ENCODE measurements at places on chromosomes 13 and 19.

DNA sequence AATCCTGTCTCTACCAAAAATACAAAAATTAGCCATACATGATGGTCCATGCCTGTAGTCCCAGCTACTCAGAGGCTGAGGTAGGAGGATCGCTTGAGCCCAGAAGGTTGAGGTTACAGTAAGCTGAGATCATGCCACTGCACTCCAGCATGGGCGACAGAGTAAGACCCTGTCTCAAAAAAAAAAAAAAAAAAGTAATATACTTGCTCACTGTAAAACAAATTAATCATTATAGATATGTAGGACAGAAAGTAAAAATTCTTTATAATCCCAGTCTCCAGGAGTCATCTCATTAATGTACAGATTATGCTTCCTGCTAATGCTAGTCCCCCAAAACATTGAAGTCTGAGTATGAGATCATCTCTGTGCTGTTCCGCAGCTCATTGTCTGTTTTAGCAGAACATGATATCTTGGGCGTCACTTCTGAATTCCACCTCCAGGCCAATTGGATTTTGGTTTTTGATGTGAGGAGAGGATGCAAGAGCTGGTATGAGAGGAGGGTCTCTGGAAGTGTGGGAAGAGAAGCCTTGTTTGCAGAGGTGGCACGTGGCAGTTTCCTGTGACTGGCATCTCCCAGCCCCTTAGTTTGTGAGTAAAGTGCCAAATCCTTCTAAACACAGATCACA is 75.4 kb upstream of the NPAS1 start:
- no peak for DNase-seq

DNA sequence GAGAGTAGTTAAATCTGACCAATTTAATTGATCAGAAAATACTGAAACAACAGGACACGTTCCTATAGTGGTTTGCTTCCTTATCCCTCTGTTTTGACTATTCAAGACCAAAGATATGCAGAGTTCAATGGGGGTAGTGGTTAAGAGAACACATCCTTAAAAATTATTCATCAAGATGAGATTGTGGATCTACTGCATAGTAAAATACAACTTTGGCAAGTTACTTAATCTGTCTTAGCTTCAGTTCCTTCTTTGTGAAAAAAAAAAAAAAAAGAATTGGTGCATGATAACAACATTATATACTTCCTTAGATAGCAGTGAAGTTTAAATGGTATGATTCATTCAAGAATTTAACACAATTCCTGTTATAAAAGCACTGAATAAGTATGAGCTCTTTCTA is 552.1 kb downstream of the DCT start:
- no peak for DNase-seq

- no peak for DNase-seq
These were observed 25.3 kb upstream of the SLC46A3 start for GRCh38 chr13:28744091-28744536.

DNA sequence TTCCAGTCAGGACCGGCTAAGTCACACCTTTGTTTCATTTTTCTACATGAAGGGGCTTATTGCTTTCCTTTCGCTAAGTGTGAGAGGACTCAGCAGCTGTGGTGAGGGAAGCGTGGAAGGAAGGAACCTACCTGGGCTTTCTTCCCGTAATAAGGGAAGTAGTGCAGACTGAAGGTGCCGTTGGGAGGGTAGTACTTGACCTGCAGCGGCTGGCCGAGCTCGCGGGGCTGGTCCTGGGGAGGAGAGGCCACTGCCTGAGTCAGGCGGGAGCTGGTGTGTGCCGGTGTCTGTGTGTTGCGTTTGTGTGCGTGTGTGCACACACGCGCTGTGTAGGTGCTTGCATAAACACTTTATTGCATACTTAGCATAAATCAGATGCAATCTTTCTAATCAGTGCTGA is 7.7 kb downstream of the ATP4B start:
- DNase-seq = no peak

- no peak for DNase-seq
These were observed 8.9 kb downstream of the NDUFB7 start for GRCh38 chr19:14562660-14563589.

GRCh38 chr13:51674276-51674675 is 90.0 kb downstream of the WDFY2 start:
- DNase-seq = no peak

DNA sequence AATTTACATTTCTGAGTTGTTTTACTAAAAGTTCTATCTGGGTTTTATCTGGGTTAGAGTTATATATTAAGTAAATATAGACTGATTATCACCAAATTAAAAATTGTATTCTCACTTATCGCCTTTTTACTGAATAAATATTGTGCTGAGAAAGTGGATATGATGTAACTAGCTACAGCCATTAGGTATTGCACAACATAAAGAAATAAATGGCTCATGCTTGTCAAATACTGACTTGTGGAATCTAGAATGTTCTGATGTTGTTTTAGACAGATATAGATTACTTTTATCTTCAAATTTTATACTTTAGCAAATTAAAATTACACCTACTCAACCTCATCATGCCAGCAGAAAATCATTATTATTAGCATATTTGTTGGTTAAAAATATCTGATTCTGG is 1277.1 kb upstream of the MIR17HG start:
- DNase-seq = no peak

- DNase-seq = no peak
These were observed 12.9 kb downstream of the RANBP3 start for GRCh38 chr19:5964816-5965565.

DNA sequence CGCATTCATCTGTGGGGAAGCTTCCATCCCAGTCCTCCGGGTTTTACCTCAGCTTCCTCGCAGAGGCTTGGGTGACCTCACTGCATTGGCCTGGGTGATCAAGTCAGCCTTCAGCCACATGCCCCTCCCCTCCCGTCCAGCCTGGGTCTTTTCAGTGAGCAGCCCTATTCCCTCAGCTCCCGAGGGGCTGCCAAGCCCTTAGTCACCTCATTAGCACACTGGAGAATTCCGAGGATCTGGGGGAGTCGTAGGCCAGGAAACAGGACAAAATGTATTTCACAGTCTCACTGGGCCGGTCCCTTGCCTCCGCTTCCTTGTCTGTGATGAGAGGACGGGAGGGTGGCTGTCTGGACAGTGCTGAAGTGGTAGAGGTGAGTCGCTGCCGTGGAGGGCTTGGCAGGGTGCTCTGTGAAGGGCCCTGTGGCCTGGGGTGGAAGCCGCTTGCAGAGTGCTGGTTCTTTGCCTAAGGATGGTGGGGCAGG is 19.9 kb downstream of the KDM4B start:
- DNase-seq = no peak

DNA sequence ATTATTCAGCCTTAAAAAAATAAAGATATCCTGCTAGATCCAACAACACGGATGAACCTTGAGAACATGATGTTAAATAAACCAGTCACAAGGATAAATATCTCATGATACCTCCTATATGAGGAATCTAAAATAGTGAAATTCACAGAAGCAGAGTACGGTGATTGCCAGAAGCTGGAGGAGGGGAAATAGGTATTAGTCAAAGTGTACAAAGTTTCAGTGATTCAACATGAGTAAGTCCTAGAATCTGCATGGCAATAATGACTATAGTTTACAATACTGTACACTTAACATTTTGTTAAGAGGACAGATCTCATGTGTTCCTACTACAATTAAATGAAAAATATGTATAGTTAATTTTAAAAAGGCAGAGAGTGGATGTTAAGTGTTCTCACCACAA is 206.6 kb upstream of the SLC10A2 start:
- no peak for DNase-seq

DNA sequence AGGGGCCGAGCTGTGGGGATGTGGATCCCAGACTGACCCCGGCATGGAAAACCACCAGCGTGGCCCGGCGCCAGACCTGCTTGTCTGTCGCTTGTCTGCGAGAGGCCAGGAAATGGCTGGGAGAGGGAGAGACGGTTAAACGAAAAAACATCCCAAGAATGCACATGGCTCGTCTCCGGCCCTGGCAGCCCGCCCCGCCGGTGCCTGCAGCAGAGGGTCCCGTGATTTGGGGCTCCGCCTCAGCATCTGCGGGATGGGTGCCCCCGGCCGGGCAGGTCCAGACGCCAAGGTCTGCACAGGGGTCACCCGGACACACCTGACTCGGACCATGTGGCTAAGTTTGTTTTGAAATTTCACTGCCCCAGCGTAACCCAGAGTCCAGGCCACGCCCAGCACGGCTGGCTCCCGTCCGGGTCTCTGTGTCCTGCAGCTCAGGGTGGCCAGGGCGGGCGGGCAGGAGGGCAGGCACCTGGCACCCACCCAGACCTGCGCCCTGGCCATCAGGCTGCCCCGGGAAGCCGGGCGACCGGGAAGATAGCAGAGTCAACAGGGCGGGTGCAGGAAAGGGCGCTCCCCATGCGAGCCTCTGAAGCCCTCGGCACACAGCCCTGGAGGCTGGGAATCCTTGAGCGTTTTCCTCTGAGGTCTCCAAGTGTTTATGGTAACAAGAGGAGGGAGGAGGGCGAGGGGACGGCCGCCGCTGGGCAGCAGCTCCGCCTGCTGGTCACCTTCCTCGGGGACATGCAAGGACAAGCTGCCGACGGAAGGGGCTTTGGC is 103.2 kb downstream of the GADD45B start:
- DNase-seq = peak; percentile 61

GRCh38 chr19:13751436-13751835 is 12.9 kb upstream of the MRI1 start:
- no peak for DNase-seq

DNA sequence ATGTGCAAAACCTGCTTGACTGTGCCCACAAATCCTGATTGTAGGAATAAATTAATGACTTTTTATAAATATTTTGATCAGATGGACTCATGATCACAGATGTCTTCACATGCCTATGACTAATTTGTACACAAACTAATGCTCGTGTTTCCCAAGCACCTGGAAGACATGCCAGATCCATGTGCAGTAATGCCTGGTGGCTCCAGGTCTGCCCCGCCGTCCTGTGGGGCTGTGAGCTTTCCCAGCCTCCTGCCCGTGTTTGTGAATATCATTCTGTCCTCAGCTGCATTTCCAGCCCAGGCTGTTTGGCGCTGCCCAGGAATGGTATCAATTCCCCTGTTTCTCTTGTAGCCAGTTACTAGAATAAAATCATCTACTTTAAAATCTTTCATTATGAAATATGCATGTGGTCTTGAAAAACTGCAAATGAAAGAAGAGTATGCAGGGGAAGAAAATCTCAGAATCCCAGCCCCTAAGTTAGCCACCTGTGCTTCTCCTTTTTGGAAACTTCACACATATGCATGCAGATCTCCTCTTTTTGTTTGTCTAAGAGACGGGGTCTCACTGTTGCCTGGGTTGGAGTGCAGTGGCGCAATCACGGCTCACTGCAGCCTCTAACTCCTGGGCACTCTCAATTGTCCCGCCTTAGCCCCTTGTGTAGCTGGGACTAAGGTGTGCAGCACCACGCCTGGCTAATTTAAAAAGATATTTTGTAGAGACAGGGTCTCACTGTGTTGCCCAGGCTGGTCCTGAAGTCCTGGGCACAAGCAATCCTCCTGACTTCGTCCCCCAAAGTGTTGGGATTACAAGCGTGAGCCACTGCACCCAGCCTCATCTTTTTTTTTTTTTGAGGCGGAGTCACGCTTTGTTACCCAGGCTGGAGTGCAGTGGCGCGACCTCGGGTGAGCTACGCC is 6.2 kb downstream of the RPL28 start:
- DNase-seq = no peak

DNA sequence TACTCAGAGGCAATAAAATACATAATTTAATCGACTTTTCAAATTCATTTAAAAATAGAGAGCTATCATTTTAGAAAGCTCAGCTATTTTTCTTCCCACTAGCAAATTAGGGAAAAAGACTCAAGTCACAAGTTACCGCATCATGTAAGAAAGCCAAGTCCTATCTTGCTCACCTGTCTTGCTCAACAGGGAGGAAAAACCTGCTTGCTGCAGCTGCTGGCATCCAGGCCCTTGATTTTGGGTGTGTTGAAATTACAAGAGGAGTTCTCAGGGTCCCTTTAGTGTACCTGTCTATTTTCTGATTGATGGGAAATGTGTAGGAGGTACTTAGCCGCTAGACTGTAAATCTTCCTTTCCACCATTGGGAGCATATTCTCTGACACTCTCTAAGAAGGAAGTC is 22.2 kb downstream of the SLC10A2 start:
- no peak for DNase-seq

- DNase-seq = peak; percentile 23
These were observed 8.1 kb downstream of the RPS9 start for GRCh38 chr19:54208784-54209057.

- no peak for DNase-seq
These were observed 200.6 kb downstream of the LHFPL6 start for GRCh38 chr13:39402221-39402970.

GRCh38 chr19:6362027-6362350 is 658 bp downstream of the CLPP start:
- no peak for DNase-seq

DNA sequence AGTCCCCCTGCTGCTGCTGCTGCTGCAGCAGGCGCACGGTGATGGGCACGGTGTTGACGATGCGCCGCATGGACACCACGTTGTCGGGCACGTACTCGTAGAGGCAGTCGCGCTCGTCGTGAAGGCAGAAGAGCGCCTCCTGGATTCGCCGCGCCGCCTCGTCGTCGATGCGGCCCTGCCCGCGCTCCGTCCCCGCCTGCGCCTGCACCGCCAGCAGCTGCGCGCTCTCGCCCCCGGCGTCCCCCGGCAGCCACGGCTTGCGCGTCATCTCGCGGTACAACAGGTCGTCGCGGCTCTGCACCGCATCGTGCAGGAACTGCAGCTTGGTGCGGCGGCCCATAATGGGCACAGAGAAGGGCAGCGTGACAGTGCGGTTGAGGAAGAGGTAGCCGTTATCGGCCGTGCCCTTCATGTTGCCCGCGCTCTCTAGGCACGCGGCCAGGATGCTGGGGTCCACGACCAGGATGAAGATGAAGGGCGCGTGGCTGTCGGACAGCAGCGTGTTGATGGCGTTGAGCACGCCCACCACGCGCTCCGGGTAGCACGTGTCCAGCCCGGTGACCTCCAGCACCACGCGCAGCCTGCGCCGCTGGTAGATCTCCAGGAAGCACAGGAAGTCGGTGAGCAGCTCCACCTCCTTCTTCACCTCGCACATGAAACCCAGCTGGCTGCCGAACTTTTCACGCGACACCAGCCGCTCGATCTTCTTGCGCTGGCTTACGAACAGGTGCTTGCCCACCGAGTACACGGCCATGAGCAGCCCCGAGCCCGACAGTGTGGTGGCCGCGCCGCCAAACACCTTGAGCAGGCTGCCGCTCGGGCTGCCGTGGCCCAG is 8.1 kb downstream of the NKPD1 start:
- DNase-seq = peak; percentile 42

- DNase-seq = no peak
These were observed 138.2 kb downstream of the SLC7A1 start for GRCh38 chr13:29457299-29457698.

DNA sequence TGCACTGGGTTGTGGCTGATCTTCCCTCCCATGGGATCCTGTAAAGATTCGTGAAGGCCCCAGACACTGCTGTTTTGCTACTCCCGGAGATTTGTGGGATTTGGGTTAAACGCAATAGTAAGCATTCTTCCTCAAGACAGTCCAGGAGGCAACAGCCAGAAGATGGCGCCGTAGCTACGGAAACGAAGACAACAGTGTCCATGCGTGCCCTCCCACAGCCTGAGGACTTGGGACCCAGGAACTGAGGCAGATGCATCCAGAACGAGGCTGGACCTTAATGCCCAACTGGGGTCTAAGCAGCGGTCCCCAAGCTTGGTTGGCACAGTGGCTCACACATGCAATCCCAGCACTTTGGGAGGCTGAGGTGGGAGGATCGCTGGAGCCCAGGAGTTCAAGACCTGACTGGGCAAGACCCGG is 57.6 kb upstream of the ZNF507 start:
- peak; percentile 6 for DNase-seq

- no peak for DNase-seq
These were observed 24.3 kb downstream of the ERCC5 start for GRCh38 chr13:102869948-102870676.

Data from stimulated activated CD4-positive, alpha-beta T cell treated with anti-CD3 and anti-CD28 coated beads, Interleukin-4, amount 100 ng/mL, for 1 hour (primary cell).